ENCODE measurements at places on chromosomes 2 and 18.

DNA sequence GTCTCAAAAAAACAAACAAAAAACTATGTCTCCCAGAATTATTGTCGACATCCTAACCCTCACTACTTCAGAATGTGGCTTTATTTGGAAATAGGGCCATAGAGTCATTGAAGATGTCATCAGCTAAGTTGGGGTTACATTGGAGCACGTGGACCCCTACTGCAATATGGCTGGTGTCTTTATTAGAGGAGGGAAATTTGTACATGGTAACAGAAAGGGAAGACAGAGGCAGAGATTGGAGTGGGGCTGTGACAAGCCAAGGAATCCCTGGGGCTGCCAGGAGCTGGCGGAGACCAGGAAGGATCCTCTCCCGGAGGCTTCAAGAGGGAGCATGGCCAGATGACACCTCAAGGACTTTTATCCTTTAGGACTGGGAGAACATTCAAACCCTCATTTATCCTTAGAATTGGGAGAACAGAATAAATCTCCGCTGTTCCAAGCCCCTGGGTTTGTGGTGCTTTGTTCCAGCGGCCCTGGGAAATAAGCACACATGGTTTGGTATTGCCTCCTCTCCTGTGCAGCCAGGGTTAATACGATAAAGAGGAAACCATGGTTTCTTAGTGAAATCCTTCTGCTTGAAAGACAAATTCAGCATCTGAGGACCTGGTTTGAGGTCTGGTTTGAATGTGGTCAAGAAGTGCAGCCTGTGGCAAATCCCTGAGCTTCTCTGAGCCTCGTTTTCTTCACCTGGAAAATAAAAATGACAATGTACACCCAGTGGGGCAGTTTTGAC lies 184.7 kb downstream of the MYCN start:
- no peak for ATAC-seq

DNA sequence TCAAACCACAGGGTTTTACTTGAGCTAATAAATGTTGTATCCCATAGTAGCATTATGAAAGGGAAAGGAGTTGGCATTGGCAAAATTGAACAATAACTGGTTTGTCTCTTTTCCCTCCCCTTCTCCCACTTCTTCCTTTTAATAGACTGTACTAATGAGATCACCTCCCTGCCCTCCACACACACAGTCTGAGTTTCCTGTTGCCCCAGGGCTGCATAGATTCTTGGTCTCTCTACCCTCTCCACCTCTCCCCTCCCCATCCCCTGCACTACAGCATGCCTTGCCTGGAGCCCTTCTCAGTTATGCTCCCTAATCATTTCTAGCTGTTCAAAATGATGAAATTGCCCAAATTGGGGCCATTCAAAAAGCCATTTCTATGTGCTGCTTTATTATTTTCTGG lies 37.2 kb upstream of the NEMP2 start:
- ATAC-seq: no peak

- ATAC-seq: no peak
These were observed 20.2 kb downstream of the CRACDL start for GRCh38 chr2:98915751-98916358.

DNA sequence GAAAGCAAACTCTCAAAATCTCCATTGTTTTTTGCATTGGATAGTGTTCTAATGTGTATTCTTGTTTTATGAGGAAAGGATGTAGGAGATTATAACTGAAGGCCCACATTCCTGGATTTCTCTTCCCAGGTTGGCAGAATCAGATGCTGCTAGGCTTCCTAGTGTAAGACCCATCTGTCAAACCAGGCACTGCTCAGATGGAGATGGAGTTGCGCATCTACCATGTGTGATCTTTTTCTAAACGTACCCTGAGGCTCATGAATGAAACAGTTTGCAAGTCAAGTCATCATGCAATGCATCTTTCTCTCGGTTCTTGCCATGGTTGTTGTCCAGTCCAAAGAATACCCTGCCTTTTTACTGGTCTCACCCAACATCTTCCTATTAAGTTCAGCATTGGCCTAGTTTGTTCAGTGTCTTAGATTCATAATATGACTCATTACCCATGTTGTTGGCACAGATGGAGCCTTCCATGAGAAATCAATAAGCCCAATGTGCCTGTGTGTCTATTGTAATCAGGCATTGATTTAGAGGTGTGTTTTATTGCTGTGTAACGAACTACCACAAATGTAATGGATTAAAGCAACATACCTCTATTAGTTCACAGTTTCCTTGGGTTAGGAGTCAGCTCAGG lies 127.4 kb downstream of the NYAP2 start:
- no peak for ATAC-seq

DNA sequence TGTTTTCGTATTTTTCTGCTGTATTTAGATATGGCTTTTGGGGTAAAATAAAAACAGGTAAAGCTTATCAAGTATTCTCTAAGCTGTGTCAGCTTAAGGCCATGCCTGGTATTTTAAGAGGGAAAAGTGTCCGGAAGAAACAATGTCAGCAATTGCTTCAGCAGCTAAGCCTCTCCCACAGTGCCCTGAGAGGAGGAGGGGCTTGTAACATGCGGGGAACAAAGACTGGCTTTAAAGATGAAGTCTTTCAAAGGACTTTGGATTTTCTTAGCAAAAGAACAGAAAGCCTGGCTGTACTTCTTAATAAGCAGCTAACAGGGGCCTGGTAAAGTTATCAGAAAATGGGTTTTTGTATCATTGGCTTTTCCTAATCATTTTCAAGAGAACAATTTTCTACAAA lies 102.8 kb downstream of the PXDN start:
- no peak for ATAC-seq

DNA sequence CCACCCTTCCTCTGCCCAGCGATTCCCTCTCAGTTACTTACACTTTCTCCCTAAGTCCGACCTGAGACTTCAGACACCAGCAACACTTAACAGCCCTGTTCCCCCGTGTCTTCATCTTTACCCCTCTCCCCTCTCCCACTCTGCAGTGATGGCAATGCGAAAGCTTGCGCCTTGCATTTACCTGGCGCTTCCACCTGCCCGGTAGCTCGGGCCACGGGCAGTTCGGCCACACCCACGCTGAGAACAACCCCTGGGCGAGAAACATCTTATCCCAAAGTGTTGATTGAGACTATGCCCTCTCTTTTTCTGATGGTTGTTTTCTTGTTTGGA lies 558 bp downstream of the DNAJC10 start:
- ATAC-seq: no peak

DNA sequence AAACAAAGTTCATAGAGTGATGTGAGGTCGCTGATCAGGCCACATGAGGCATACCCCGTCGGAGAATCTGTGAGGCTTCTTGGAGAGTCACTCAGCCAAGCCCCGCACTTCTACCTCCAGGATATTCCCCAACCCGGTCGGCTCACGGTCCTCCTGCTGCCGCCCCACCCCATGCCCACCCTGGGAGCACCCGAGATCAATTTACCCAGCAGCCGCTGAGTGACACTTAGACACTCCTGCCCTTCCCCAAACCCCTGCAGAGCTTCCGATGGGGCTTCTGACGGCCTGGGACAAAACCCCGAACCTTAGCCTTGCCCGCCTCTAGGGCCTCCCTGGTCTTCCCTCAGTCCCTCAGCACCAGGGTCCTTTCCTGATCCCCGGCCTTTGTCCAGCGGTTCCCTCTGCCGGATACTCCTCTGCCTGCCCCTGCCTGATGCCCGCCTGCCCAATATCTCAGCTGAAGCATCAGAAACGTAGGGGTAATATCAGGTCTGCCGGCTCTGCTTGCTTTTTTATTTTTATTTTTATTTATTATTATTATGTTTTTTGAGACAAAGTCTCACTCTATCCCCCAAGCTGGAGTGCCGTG lies 18.9 kb upstream of the OTOS start:
- no peak for ATAC-seq

- no peak for ATAC-seq
These were observed 301.4 kb upstream of the SYT4 start for GRCh38 chr18:43578706-43579105.

All from SK-N-SH treated with all-trans-retinoic acid at 6 μM for 48 hours (cell line).